ENCODE measurements at places on chromosomes 13 and 19. TPM values are rescaled to one million over a fixed set of nuclear protein-coding genes. Genes with fewer than 3 reads are reported as not detected.

GRCh38 chr19:47324502-47324901 lies 7.5 kb upstream of the C5AR2 start:
- DNase-seq: peak; percentile 22

- no peak for DNase-seq
These were observed 6.1 kb downstream of the TPRX1 start for GRCh38 chr19:47797996-47798903.

- no peak for DNase-seq
These were observed 6.0 kb upstream of the CATSPERG start for GRCh38 chr19:38329651-38330050.

DNA sequence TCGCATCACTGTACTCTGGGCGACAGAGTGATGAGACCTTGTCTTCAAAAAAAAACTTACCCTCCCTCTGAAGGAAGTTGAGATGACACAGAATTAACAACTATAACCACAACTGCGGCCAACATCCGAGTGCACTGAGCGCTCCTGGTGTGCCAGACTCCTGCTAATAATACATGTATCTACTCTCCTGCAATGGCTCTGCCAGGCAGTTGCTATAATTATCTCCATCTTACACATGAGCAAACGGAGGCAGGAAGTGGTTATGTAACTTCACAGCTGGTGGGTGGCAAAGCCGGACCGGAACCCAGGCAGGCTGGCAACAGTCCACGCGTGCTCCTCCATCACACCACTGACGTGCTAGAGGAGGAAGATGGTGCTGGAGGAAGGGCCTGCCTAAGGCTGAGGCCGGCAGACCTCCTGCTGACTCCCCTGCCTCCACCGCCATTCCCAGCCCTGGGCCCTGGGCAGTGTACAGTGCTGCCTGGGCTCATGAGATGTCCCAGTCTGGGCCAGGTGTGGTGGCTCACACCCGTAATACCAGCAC lies 12.6 kb downstream of the XRCC1 start:
- peak; percentile 71 for DNase-seq

DNA sequence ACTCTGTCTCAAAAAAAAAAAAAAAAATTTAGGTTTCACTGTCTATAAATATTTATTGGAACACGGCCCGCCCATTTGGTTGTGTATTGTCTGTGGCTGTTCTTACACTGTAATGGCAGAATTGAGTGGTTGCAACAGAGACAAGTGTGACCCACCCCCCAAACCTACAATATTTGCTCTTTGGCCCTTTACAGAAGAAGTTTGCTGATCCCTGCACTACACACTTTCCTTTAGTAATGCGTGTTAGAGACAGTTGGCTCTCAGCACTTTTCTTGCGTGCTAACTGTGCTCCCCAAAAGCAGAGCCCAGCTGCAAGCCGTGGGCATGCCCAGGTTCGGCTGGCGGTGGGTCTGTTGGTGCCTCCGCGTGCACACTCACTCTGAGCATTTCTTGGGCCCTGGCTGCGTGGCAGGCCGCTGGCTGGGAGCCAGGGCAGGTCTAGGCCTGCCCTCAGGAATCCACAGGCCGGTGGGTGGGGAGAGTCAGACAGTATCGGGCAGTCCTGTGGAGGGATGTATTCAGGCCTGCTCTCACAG lies 72.6 kb downstream of the SIPA1L3 start:
- no peak for DNase-seq

- DNase-seq: peak; percentile 74
These were observed 16.4 kb upstream of the CYP2B6 start for GRCh38 chr19:40974633-40975037.

The DHPS gene
- 150 TPM for total RNA-seq

The MBOAT7 gene
- total RNA-seq: 261 TPM

The SRRM5 gene
- 0.11 TPM for total RNA-seq

Data from PC-3 (cell line).